Progenitor cell of endocrine pancreas (in vitro differentiated cells): ENCODE measurements at places on chromosomes 1 and 21. TPM values are rescaled to one million over a fixed set of nuclear protein-coding genes. Genes with fewer than 3 reads are reported as not detected.

Gene OLIG1
- 0.13 and 0.38 TPM in 2 replicates for total RNA-seq

Gene LDLRAD1
- total RNA-seq: 0.20 and 0.84 TPM in 2 replicates

Gene BMP8A
- 0.67 and 0.71 TPM in 2 replicates for total RNA-seq

Gene RHBG
- total RNA-seq: 0.36 and 0.71 TPM in 2 replicates

Gene CASQ2
- not detected in 2 replicates for total RNA-seq

Gene ALX3
- total RNA-seq: 2.8 and 3.7 TPM in 2 replicates

Gene CRNN
- not detected in 2 replicates for total RNA-seq

Gene DNASE2B
- 0.26 and 0.36 TPM in 2 replicates for total RNA-seq

Gene L1TD1
- total RNA-seq: 2.7 and 3.4 TPM in 2 replicates

Gene RNU1-3
- total RNA-seq: 3,923 and 3,957 TPM in 2 replicates

DNA sequence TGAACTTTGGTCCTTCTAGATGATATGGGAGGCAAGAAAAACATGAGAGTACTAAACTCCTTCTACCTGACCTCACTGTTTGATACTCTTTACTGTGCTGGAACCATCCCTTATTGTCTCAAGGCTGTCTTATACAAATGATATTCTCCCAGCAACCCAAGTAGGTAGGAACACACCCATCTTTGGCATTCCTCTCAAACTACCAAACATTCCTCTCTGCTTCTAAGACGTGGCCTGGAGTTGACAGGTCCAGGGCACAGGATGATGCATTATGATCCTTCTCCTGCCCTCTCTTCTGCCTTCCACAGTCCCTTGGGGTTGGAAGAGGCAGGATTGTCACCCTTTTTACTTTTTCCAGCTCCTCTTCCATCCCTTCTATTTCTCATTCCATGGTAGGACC, 90.5 kb downstream of the SPATA17 start:
- no peak for DNase-seq

DNA sequence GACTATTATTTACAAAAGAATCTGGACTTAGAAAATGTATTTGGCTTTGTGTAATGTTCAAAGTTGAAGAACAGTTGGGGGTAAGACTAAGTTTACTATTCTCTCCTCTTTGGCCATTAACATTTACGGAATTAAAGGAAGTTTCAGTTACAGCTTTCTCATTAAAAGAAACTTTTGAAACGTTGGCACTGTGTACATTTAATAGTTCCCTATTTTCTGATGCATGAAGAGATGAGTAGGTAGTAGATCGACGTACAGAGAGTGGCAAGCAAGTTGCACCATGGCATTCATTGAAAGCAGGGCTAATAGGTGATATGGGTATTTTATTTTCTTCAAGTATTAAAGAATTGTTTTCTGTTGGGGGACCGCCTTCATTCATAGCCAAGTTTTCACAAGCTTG, 3.2 kb downstream of the ASPM start:
- no peak for DNase-seq

GRCh38 chr1:10070206-10070605, 37.4 kb downstream of the UBE4B start:
- no peak for DNase-seq

GRCh38 chr1:4726620-4727341, 72.4 kb downstream of the AJAP1 start:
- DNase-seq: no peak

GRCh38 chr1:67850151-67850551, 16.9 kb upstream of the GNG12 start:
- DNase-seq: no peak

DNA sequence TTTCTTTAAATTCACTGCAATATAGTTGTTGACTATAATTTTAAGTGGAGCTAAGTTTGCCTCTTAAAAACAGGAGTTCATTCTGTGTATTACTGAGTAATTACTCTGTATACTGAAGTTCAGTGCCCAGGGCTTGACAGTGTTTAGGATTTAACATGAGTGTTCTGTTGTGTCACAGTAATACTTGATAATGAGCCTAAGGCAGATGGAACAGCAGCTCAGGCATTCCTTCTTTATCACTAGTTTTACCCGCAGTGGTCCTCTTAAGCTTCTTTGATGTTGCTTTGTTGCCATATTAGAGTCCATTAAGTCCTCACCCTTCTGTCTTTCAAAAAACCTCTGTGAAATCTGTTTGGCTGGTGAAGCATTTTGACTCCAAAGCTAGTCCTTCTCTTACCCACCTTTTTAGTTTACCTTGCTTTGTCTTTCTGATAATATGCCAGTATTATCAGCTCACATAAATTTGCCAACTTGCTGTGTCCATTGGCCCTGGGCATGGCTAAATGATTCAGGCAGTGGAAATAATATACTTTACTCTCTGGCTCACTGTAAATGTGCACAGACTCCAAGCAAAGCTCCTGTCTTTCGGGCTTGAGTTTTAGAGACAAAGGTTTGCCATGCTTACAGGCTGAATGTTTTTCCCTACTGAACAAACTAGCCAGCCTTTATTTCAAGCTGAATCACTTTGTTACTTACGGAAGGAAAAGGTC, 17.7 kb downstream of the HIPK1 start:
- DNase-seq: no peak

- DNase-seq: no peak
These were observed 846 bp downstream of the NSUN4 start for GRCh38 chr1:46341222-46342083.

DNA sequence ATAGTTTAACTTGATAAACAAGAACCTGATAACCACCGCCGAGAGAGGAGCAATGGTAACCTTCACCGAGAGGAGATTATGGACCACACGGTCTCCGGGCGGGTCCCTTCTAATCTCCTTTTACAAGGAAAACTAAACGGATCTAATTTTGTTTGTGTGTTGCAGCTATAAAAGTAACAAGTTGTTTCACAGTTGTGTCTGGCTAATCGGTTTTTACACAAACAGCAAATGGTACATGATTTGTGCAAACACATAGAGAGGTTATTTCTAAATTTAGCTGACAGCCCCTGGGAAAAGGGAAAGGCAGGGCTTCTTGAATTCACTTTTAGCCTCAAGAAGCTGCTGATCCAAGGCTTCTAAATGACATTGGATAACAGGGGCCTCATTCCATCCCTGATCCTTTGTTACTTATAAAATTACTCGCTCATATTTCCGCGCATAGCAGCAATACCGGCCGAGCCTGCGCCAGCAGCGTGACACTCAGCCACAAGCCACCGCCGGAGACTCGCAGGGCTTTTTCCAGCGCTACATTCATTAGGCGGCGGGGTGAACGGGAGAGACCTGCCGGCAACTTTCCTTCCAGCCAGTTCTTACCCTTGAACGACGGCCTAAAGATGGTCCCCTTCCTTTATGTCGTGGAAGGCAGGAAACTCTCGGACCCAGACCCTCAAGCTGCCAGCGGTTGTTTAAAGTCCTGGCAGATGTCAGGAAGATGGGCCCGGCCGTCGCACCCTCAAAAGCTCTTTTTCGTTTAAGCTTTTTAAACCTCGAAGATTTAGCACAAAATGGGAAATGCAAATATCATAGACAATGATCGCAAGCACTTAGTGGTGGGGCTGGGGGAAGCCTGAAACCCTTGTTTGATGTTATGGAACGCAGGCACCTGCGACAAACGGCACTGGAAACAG, 4.4 kb downstream of the FOXD3 start:
- no peak for DNase-seq

GRCh38 chr1:87735750-87736149, 407.1 kb downstream of the LMO4 start:
- no peak for DNase-seq

DNA sequence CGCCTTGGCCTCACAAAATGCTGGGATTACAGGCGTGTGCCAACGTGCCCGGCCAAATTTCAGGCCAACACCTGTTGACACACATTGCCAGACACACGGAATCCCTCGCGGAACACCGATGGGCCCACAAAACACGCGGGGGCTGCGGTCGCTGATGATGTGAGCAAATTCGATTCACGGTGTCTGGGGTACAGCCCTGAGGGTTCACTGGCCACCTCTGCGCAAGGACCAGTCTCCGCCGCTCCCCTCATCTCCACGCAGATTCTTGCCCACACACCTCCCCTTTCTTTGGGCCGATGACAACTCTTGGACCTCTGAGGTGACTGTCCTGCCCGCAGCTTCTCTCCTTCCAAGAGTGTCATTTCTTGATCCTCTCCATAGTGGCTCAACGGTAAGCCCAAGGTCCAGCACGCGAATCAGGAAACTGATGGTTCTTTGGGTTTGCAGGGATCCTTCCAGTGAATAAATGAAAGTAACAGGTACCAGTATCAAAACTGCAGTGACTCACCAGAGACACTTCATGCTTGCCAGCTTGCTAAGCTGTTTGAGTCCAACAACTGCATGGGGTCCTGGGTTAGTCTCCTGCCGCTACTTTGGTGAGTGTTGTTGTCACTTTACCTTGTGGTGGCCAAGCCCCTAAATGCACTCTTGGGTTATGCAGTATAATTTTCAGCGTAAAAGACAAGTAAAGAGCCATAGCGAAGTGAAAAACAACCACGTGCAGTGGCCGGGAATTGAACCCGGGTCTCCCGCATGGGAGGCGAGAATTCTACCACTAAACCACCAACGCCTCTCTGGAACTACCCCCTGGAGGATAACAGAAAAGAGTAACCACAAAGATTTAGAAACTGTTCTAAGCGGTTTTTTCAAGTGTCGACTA, 11.0 kb upstream of the RNU1-3 start:
- DNase-seq: no peak

DNA sequence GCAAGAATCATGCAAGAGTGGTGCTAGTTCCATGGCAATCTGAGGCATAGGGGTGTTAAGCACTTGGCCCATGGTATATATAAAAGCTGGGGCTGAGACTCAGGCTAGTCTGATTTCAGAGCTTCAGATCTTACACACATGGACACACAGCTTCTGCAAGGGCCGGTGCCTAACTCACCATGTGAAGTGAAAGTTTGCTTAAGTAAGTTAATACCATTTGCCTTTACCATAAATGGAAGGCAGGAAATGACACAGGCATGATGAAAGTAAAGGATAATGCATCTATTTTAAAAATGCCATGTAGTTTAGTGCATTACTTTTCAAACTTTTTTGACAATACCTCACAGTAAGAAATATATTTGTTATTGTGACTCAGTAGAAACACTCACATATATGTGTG, 122.6 kb downstream of the KCNJ6 start:
- DNase-seq: no peak

- DNase-seq: no peak
These were observed 1.6 kb downstream of the DMRTB1 start for GRCh38 chr1:53460666-53461322.

- no peak for DNase-seq
These were observed 12.5 kb downstream of the TRAF3IP3 start for GRCh38 chr1:209768354-209768774.

DNA sequence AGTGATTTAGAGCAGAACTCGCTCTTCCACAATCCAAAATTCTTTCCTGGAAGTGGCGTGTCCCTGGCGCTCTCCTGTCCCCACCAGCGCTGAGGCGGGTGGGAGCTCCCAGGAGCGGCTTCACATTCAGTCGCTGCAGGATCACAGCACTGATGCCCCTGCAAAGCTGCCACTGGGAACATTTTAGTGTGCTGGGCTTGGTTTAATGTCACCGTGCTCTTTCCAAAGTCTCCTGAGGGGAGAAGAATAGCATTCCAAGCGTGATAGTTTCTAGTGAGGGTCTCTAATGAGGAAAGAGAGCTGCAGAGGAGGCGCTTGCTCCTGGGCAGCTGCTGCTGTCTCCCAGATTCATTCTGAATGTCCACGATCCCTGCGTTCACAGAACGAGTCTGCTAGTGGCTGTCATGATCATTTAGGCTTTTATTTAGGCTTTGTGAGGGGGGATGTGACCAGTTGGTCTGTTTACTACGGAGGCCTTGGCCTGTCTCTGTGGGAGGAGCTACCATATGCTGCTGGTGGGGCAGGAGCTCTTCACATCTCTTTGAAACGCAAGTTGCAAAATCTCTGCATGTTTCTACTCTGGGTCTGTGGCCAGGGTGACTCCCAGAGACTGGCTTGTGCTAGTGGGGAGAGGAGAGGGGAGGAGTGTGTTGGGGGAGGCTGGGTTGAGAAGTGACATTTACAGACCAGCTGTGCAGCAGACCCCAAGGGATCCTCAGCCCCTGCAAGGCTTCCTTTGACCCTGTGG, 23.4 kb downstream of the OLFML3 start:
- no peak for DNase-seq

GRCh38 chr1:3640121-3640837, 9.6 kb downstream of the WRAP73 start:
- no peak for DNase-seq

- DNase-seq: no peak
These were observed 55.5 kb upstream of the EPS8L3 start for GRCh38 chr1:109818988-109819764.

DNA sequence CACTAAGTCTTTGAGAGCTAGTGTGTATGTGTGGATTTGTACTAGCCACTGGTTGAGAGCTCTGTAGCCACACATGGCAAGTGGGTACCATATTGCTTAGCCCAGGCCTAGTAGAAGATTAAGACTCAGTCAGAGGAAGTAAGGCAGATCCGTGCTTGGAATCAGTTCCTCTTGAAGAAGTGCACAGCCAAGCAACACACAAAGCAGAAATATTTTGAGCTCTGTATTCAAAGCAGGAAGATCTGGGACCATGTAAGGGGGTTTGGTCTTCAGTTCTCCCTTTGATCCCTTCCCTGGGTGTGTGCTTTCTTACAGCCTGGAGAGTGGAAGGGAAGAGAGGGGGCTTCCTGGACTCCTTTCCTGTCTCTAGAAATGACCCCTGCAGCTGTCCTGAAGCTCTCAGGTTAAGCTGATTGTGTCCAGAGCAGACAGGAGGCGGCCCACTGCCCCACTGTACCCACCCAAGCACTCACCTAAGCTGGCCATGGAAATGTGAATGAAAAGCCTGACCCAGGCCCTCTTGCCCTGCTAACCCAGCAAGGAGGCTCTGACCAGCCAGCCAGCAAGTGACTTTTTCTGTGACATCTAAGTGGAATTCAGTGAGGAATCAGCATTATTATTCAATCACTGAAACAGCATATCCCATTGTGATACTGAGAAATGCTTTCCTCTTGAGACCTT, 3.6 kb downstream of the ETS2 start:
- DNase-seq: no peak

- DNase-seq: no peak
These were observed 230.9 kb upstream of the BRINP3 start for GRCh38 chr1:190708418-190709057.

DNA sequence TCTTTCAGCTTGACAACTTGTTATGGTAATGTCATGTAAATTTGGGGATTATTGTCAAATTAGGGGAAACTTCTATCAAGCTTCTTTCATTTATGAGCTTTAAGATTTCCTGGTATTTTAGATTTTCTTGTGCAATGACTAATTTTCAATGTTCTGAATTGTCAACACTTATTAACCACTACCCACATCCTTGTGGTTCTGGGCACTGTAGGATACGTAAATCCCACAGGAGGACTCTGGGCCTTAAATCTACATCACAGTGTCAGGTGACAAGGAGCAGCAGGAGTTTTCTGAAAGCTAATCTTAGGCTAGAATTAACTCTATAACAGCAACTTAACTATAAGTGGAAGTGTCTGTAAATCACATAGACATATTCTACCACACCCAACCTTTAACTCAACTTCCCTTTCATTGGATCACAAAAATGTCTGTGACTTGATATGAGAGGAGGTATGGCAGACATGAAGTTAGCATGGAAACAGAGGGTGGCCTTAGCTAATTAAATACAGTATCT, 397.7 kb downstream of the HLX start:
- DNase-seq: no peak
